ENCODE measurements at places on chromosomes 11 and 22.

DNA sequence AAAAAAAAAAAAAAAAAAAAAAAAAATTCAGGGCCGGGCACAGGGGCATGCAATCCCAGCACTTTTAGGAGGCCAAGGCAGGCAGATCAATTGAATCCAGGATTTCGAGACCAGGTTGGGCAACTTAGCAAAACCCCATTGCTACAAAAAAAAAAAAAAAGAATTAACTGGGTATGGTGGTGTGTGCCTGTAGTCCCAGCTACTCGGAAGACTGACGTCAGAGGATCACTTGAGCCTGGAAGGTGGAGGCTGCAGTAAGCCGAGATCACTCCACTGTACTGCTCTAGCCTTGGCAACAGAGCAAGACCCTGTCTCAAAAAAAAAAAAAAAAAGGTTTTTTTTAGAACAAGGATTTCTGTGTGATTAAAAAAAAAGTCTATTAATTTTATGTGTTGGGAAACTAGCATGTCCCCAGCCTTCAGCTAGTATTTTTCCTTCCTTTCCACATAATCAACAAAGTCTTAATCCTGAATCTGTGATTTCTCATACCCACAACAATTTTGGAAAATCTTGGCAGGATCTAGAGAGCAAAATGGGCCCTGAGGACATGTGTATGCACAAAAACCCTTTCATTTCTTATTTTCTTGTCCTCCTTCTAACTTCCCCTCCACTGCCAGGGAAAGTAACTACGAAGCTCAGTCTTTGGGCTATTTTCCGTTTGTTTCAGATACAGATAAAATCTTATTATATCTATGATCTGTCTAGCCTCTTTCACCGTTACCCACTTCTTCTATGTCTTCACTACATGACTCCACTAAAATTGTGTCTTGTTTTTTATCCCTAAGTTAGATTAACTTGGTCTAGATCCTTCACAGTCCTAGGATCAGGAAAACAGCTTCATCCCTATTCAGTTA lies 5.7 kb upstream of the AMBRA1 start:
- H3K27ac ChIP-seq: no peak overlapping the region
- H3K4me1 ChIP-seq: no peaks in the 10 kb centered on the region
- no peak overlapping the region for H3K4me3 ChIP-seq
- no peaks in the 10 kb centered on the region for H3K27me3 ChIP-seq
- no peak for DNase-seq

DNA sequence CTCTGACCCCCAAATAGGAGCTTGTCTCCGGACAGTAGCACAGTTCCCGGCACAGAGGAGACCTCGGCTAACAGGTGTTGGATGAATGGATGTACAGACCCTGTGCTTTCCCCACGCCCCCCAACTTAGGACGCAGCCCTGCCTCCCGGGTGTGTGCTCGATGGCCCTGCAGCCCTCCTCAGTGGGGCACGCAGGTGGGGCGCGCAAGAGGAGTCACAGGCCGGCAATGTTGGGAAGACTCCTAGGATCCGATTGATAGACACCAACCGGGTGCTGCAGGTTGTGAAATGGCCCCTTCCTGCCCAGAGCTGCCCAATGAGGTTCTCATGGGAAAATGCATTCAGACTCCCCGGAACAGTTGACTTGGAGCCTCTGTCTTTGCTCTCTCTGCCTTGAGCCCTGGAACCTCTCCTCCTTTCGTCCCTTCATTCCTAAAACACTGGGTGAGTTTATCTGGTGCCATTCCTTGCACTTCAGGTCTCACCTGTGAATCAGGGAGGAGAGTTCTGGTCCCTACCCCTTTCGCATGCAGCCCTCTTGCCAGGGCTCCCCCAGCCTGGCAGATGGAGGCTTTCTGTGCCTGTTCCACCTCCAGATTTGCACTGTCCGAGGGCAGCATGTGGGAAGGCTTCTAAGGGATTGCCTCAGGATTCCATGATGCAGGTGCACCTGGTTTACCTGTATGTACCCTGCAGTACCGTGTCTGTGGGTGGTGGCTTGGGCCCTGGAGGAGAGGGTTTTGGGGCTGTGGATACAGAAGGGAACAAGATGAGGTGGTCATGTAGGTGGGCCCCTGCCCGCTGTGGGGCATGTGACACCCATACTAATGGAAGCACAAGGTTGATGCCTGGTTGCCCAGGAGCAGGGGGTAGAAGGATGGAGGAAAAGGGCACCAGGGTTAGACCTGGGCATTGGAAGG lies 1.2 kb downstream of the MICALL1 start:
- H3K27ac ChIP-seq: peak overlapping the region; percentile 19
- no peaks in the 10 kb centered on the region for H3K27me3 ChIP-seq
- H3K36me3 ChIP-seq: peaks cover 16% of the 10 kb centered on the region

DNA sequence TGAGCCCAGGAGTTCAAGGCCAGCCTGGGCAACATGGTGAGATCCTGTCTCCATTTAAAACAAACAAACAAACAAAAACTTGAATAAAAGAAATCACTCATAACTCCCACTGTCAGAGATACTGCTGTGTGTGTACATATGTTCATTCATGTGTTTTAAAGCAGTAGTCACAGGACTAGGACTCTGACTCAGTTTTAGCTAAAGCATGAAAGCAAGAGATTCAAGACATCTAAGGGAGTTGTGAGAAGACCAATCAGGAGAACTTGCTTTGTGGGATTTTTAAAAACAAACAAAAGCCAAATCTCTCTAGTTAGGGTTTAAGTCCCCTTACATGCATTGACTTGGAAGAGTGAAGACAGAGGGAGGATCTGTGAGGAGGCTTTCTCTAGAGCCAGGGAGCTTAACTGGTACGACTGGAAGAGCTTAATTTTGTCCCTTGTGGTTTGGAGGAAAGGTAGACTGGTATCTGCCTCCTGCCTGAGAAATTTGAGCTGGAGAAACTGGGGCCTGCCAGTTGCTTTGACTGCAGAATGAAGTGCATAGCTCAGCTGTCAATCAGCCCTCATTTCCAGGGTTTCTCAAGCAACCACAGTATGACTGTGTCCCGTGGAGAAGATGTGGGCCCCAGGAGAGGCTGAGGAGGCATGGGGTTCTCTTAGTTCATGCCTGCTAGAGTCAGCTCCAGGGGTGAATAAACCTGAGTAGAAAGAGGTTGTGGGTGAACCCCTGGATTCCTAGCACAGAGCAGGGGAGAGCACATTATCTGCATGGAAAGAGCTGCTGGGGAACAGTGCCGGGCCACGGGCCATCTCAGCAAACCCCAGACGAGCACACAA lies 30.6 kb downstream of the EXPH5 start:
- H3K4me3 ChIP-seq: no peak overlapping the region
- no peaks in the 10 kb centered on the region for H3K27me3 ChIP-seq
- no peaks in the 10 kb centered on the region for H3K36me3 ChIP-seq
- DNase-seq: no peak
- H3K4me1 ChIP-seq: peaks cover 11% of the 10 kb centered on the region

- H3K4me3 ChIP-seq: peak overlapping the region; percentile 83
- H3K27ac ChIP-seq: no peak overlapping the region
- H3K36me3 ChIP-seq: no peaks in the 10 kb centered on the region
- DNase-seq: peak; percentile 57
Observed at GRCh38 chr11:16604794-16605388, 133.6 kb upstream of the C11orf58 start.

- H3K27me3 ChIP-seq: no peaks in the 10 kb centered on the region
- H3K4me3 ChIP-seq: no peak overlapping the region
- no peaks in the 10 kb centered on the region for H3K4me1 ChIP-seq
- H3K36me3 ChIP-seq: no peaks in the 10 kb centered on the region
Observed at GRCh38 chr22:49236541-49237075, 591.1 kb downstream of the BRD1 start.

DNA sequence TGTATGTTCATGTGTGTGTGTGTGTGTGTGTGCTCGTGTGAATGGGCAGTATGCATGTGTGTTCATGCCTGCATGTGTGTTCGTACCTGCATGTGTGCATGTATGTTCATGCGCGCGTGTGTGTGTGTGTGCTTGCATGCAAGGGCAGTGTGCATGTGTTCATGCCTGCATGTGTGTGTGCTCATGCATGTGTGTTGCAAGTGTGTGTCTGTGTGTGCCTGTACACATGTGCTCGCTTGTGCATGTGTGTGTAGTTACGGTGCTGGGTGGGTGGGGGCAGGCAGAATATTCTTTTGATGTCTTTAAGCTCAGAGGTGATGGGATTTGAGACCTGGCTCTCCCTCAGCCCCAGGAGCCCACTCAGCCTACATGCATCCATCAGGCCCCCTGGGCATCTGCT lies 822.1 kb downstream of the BRD1 start:
- H3K27me3 ChIP-seq: no peaks in the 10 kb centered on the region
- no peaks in the 10 kb centered on the region for H3K4me1 ChIP-seq
- no peak for DNase-seq
- no peak overlapping the region for H3K27ac ChIP-seq
- H3K36me3 ChIP-seq: no peaks in the 10 kb centered on the region

DNA sequence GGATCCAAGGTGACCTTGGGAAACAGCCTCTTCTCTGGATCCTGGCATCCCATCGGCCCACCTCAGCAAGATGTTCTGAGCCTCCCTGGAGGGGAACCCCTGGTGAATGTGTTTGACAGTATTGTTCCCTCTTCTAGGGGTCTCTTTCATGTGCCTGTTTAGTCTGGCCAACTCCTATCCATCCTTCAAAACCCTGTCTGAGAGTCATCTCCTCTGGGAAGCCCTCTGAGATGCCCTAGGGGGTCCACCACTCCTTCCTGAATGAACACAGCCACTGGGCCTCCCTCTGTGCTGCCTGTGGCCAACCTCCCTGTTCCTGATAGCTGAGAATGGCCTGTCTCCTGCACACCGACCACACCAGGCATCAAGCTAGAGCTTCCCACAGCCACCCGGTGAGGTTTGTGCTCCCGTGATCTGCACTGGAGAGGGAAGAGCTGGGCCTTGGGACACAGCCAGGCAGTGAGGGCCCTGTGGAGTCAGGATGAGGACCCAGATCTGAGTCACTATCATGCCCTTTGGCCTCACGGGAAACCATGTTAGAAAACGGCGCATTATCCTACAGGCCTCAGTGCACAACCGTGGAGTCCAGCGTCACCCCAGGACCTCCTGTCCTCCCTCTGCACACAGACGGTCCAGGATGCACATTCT lies 8.8 kb downstream of the WNT7B start:
- H3K27ac ChIP-seq: peak overlapping the region; percentile 53
- peak; percentile 15 for DNase-seq
- H3K36me3 ChIP-seq: no peaks in the 10 kb centered on the region
- no peak overlapping the region for H3K4me3 ChIP-seq
- H3K27me3 ChIP-seq: peaks cover 95% of the 10 kb centered on the region

- DNase-seq: peak; percentile 88
- H3K4me3 ChIP-seq: peak within 1 kb of the TSS; percentile 76
- H3K27me3 ChIP-seq: peaks cover 42% of the 10 kb centered on the region
- H3K36me3 ChIP-seq: no peaks in the 10 kb centered on the region
Observed at GRCh38 chr11:105609832-105610781, at the start of gene GRIA4. Gene GRIA4 (plus strand): TSS chr11:105610073. CDS start chr11:105610998, 925 bp downstream.

DNA sequence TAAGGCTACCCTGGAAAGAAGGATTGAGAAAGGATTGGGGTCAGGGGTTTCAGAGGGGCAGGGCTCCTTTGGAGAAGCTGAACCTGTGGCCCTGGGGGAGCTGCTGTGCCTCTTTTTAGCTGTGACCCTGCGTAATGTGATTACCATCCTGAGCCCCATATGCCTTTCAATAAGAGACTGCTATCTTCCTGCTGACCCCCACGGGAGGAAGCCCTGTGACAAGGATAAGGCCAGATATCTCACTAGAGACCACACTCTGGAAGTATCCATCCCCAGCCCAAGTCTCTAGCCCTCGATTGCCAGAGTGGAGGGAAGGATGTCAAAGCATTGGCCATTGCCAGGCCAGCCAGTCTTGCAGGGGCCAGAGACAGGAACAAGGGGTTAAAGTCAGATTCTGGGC lies 4.8 kb upstream of the SLC39A13 start:
- no peaks in the 10 kb centered on the region for H3K36me3 ChIP-seq
- no peak overlapping the region for H3K4me3 ChIP-seq
- DNase-seq: no peak

Measured in mesenchymal stem cell (in vitro differentiated cells and primary cell).